Mammary epithelial cell (primary cell): ENCODE measurements at places on chromosomes 11 and 22.

DNA sequence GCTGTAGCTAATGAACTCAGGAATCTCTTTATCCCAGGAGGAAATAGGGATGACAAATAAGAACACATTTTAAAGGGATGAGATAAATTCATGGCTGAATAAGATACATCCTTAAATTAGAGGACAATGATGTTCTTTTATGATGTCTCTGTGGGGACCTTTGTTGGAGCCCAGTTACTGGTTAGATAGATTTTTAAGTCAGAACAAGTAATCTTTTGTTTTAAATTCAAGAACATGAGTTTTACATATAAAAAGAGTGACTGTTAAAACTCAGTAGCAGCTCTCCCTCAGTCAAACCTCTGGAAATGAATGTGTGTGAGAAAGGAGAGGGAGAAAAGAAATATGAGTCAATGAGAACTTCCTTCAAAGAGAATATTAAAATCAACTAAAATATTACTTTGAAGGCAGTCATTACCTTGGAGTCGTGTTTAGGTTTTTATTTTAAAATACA lies 241.6 kb downstream of the SWAP70 start:
- no peak for DNase-seq

GRCh38 chr22:46105494-46106278 lies 44.6 kb upstream of the PPARA start:
- peak; percentile 96 for DNase-seq

GRCh38 chr11:68904248-68904847 lies 657 bp downstream of the IGHMBP2 start:
- peak; percentile 43 for DNase-seq

DNA sequence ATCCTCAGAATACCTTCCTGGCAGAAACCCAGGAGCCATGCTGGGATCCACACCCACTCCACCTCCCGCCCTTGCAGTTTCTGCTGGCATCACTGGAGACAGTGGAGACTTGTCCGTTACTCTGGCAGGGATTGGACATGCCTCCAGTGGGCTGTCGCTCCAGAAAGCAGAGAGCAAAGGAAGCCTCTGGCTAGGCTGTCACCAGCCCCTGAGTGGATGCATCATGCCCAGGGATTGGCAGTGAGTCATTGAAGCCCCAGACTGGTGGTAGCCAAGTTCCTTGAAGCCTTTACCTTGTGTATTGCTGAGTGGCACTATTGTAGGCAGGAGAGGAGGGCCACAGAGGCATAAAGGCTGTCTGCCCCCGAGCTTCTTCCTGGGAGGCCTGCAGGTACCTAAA lies 34.8 kb upstream of the E2F8 start:
- peak; percentile 73 for DNase-seq

GRCh38 chr22:23245799-23246136 lies 65.5 kb downstream of the BCR start:
- DNase-seq = peak; percentile 9
